Ovary (tissue), 10 donors: ENCODE measurements at places on chromosomes 7 and 10.

- no peak for DNase-seq
Observed at GRCh38 chr10:46515366-46515765, 41.1 kb downstream of the GPRIN2 start.

DNA sequence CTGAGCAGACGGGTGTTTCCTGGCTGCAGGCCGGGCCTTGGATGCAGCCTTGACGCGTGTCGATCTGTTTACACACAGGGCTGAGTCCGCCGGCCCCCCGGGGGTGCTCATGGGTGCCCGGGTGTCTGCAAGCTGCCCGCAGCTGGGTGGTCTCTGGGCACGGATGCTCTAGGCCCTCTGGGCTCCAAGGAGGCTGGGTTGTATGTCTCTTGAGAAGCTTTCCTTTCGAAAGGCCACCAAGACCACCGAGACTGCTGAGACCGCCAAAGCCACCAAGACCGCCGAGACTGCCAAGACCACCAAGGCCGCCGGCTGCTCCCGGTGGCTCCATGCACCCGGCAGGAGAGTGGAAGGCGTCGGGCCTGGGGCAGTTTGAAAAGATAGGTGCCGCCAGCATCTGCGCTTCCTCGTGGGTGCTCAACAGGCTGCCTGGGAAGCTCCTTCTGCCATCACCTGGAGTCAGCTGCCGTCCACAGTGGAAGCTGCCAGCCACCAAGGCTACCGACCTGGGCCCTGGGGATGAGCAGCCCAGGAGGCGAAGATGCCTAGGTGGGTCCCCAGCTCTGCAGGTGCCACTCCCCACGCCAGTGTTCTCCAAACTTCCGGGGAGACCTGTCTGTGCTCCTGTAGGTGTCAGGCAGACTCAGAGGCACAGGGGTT lies 121.1 kb downstream of the INPP5A start:
- no peak for DNase-seq

GRCh38 chr7:134916171-134916883 lies 70.0 kb upstream of the AGBL3 start:
- DNase-seq, result no peak

GRCh38 chr10:80139265-80139664 lies 6.7 kb downstream of the PLAC9 start:
- no peak for DNase-seq

DNA sequence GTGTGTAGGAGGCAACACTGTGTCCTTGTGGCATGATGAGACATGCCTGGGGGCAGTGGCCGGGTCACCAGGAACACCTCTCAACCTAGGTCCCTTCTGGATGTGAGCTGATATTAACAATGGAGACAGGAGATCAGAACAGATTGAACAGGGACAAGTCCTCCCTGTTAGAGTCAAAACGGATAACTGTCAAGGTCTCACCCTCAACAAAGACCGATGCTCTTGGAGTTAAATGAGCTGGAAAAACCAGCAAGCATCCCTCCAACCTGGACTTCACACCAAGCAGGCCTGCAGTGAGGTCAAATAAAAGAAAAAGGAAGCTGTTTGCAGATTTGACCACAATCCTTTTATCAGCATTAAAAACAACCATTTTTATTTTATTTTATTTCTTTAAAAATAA lies 49.0 kb downstream of the SLIT1 start:
- no peak for DNase-seq

DNA sequence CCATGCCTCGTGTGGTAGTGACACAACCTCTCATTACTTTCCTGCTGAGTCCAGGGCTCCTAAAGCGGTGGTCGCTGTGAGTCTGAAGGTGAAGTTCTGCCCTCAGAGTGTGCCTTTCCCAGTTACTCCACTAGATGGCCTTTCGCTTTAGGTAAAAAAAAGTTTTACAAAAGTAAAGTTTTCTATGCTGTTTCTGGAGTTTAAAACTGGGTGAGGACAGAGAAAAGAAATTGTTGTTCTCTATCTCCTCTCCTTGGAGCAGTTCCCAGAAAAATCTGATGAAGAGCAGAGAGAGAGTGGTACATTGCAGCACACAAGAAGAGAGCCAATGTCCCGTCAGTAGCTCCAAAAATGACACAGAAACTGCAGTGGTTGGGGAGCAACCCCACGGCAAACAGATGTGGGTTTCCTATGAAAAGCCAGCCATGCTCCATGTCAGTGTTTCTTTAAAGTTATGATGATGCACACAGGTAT lies 257.1 kb downstream of the GLI3 start:
- DNase-seq, result no peak

DNA sequence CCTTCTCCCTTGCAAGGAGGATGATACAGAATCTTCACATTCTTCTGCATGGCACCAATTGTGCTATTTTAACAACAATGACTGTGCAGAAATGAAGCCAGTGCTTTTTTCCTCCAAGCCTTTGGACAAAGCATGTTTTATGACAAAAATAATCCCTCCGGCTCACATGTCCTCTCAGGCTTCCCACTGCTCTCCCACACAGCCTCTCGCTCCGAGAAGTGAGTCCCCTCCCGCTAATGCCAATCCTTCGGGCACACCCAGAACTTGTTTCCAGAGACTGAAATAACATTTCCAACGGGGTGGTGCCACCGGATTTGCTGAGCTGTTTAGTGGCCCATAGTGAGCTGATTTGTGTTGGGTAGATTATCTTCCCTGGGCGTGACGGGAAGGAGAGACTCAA lies 35.8 kb downstream of the RBM17 start:
- DNase-seq, result no peak

DNA sequence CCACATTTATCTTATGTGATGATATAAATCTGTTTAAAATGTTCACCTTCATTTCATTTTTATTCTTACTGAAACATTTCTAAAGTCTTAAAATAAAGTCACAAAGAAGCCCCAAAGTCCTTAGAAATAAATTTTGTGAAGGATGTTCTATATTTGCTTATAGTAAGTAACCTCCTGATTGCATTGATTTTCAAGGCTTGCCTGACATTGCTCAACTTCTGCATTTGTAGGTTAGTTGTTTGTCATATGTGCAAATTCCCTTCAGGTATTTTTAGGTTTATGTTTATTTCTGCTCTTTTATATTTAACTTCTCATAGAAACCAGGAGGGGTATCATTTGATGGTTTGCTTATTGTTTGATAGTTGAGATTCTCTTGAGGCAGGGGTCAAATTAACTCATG lies 417.8 kb downstream of the ARL4A start:
- DNase-seq, result no peak

GRCh38 chr10:20962165-20962564 lies 65.1 kb upstream of the NEBL start:
- no peak for DNase-seq

- no peak for DNase-seq
Observed at GRCh38 chr10:35827783-35828182, 185.7 kb upstream of the FZD8 start.

GRCh38 chr7:2546776-2547586 lies 8.3 kb downstream of the BRAT1 start:
- DNase-seq, result peak; percentile 26

DNA sequence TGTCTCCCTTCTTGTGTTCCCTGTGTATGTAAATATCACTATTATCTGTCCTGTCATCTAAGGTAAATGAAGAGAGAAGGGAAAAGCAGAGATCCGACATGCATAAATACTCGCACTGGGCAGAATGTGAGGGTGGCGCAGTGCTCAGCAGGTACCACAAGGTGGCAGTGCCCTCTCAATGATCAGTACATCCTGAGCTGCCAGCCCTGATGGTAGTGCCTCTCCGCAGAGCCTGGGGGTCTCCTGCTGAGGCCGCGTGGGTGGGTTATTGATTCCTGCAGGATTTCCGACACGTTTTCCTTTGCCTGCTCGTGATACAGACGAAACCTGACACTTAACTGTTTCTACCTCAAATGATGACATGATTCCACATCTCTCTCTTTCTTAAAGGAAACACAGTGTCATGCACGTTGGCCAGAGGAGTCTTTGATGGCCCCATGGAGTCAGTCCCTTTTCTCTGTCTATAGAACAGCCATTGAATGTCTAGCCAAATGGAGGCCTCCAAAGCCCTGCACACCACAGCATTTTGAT lies 19.8 kb downstream of the RGR start:
- DNase-seq, result peak; percentile 30

- DNase-seq, result no peak
Observed at GRCh38 chr10:28551086-28551485, 18.2 kb downstream of the WAC start.

DNA sequence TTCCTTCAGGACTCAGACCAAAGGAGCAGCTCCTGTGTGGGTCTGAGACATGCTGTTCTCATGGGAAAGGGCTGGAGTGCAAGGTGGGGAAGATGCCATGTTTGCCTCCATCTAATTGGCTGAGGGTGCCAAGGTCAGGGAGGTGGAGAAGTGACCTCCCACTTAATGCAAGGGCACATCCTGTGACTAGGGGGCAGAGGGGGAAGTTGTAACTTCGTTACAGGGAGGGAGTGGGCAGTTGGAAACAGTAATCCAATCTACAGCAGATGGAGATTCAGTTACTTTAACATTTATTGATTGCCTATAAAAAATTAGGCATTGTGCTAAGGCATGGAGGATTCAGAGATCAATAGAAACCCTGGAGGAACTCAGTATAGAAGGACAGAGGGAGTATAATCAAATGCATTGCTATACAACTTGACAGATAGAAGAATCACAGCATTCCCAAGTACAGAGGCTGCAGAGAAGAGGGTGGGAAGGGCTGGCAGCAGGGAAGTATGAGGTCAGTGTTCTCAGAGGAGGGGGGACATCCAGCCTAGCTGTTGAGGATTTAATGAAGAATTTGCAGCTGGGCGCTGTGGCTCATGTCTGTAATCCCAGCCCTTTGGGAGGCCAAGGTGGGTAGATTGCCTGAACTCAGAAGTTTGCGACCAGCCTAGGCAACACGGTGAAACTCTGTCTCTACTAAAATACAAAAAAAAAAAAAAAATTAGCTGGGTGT lies 75.9 kb downstream of the CCNY start:
- DNase-seq, result no peak

DNA sequence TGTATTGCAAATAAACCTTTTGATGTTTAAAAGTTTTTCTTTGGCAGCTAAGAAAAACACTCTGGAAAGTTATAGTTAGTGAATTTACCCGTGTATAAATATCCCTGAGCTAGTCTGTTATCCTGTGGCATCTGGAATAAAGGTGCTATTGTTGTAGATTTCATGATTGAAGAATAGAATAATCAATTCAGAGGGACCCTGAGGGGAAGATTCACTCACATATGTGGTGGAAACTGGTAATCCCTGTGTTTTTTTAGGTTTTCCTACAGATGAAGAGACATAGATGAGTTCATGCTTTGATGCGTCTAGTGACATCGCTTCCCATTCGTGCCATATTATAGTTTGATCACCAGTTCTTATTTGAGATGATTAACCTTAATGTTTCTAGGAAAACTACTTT lies 164.6 kb downstream of the TWIST1 start:
- DNase-seq, result no peak

DNA sequence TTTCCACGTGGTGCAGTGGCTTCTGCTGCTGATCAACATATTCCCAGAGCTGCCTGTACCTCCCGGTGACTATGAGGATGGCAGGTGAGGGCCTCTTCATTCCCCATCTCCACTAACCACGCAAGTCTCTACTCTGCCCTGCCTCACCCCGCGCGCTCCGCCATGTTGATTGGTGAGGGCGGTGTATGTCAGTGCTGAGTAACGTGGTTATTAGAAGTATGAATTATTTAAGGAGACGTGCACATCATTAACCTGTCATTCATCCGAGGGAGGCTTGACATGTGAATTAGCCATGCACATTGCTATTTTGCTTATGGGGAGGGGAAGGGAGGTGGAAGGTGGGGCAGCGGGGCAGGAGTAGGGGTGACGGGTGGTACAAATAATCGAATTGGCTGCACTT lies 138.6 kb downstream of the SORCS3 start:
- no peak for DNase-seq

GRCh38 chr10:132591166-132591971 lies 53.8 kb downstream of the INPP5A start:
- no peak for DNase-seq

DNA sequence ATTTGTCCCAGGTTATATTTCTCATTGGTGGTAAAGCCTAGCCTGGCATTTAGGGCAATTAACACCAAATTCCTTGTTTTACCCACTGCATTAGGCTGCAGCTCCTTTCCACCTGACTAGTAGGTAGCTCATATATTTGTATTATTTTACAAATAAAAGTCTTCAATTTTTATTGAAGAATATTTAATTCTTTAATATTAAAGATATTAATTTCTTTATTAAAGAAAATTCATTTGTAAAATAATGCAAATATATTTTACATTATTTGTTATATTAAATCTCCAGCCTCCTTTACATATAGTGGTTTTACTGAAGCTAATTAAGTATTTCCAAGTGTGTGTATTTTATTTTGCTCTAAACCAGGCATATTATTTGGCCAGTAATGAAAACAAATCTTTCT lies 361.2 kb downstream of the GPR158 start:
- no peak for DNase-seq

- no peak for DNase-seq
Observed at GRCh38 chr7:22181663-22182062, 175.3 kb downstream of the RAPGEF5 start.

DNA sequence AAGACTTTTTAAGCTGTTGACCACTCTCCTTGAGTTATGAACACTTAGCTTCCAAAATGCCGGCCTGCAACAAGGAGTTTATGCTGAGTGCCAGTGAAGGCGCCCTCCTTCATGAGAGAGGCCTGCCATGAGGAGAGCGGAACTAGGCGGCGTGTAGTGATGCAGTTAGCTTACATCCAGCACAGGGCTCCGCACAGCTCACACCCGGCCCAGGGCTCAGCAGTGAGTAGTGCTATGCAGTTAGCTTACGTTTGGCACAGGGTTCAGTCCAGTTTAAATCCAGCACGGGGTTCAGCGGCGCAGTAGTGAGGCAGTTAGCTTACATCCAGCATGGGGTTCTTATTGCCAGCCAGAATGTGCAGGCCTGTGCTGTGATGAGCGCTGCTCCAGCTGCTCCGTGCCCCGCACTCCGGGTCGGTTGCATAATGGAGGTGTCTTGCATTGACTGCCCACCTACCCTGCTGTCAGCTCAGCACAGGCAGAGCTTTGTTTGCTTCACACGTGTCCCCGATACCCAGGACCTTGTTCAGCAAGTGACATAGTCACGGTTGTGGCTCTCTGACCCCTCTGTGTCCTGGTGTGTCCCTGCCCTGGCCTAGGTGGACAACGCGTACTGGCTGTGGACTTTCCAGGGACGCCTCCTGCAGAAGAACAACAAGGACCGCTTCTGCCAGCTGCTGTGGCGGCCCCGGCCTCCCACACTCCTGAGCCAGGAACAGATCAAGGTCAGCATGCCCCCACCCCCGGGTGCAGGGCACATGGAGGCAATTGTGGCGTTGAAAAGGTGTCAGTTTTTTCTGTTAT lies 21.9 kb downstream of the EIF3B start:
- no peak for DNase-seq

GRCh38 chr7:70693686-70694433 lies 438.1 kb upstream of the GALNT17 start:
- peak; percentile 76 for DNase-seq

GRCh38 chr7:91287371-91288084 lies 23.3 kb downstream of the FZD1 start:
- DNase-seq, result no peak

GRCh38 chr10:131092876-131093275 lies 218.6 kb downstream of the TCERG1L start:
- no peak for DNase-seq

GRCh38 chr10:14325325-14325955 lies 5.3 kb downstream of the FRMD4A start:
- peak; percentile 46 for DNase-seq

- no peak for DNase-seq
Observed at GRCh38 chr10:125795128-125795527, 19.5 kb upstream of the MMP21 start.

GRCh38 chr10:42932735-42933447 lies 144.0 kb upstream of the RET start:
- DNase-seq, result no peak
